ENCODE measurements at places on chromosomes 11 and 22.
A peak's percentile ranks its signal among the peaks of the same experiment; 100 is the strongest.

- no peak for DNase-seq
Observed at GRCh38 chr22:17866621-17867020, 92.4 kb upstream of the BID start.

GRCh38 chr11:20368438-20368837 is 4.9 kb downstream of the HTATIP2 start:
- peak; percentile 48 for DNase-seq

DNA sequence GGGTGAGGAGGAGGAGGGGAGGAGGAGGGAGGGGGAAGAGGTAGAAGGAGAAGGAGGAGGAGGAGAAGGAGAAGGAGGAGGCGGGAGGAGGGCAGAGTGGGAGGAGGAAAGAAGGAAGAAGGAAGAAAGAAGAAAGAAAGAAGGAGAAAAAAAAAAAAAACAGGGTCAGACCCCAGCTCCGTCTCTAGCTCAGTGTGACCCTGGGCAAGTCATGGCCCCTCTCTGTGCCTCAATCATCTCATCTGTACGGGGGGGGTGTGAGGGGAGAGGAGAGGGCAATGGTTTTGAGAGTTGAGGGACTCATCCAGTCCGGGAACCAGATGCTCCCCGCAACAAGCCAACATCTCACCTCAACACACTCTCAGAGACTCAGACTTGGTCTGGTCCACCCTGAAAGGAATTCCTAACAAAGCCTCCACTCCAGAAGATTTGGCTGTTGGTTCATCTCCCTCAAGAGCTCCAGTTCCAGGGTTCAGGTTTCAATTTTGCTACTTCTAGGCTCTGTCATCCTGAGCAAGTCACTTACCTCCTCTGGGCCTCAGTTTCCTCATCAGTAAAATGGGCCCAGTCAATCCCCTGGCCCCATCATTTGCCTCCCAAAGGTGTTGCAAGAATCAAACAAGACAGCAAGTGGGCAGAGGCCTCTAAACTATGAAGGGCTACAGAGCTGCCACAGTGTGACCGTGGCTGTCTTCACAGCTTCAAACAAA is 7.7 kb downstream of the CARD10 start:
- DNase-seq: no peak

DNA sequence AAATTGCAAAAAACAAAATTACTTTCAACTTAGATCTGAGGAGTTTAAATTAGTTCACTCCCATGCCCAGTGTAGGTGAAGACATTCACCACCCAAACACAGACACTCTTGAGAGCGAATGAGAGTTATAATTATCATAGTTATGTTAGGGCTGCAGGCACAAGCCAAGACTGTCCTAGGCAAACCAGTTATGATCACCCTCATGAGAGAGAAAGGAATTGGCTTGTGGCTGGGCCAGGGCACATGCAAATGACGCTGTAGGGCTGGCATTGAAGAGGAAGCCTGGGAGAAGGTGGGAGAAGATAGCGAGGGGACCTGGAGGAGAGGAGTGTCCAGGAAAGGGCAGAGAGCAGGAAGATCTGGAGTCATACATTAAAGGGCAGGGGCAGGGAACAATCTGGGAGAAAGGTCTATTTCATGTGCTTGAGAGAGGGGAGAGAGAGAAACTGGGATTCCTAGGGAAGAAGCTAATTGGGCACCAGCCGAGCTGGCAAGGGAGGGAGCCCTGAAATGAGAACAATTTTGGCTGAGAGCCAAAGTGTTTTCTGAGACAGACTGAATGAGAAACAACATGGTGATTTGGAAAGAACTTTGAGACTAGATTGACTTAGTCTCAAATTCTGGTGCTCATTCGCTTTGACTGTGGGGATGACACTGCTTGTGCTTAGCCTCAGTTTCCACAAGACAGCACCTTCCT is 279.9 kb downstream of the KIRREL3 start:
- DNase-seq: no peak

GRCh38 chr11:113376156-113376555 is 11.4 kb upstream of the ANKK1 start:
- no peak for DNase-seq

GRCh38 chr22:45863981-45864751 is 112.8 kb downstream of the WNT7B start:
- DNase-seq: peak; percentile 66

DNA sequence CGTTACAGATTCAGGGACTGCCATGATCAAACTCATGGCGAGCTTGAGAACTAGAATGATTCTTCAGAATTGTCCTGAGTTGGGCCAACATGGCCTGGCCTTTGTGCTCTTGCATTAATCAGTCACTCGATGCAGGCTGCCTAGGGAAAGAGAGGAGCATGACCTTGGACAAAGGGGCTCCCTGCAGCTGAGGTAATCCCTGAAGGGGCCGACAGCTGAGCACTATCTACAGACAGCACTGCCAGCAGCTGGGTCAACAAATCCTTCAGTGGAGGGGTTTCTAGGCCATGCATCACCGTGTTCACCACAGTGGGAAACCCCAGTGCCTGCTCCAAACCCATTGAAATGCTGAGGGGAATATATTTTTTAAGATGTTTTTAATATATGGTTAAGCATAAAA is 159.5 kb upstream of the POU2AF2 start:
- DNase-seq: no peak

DNA sequence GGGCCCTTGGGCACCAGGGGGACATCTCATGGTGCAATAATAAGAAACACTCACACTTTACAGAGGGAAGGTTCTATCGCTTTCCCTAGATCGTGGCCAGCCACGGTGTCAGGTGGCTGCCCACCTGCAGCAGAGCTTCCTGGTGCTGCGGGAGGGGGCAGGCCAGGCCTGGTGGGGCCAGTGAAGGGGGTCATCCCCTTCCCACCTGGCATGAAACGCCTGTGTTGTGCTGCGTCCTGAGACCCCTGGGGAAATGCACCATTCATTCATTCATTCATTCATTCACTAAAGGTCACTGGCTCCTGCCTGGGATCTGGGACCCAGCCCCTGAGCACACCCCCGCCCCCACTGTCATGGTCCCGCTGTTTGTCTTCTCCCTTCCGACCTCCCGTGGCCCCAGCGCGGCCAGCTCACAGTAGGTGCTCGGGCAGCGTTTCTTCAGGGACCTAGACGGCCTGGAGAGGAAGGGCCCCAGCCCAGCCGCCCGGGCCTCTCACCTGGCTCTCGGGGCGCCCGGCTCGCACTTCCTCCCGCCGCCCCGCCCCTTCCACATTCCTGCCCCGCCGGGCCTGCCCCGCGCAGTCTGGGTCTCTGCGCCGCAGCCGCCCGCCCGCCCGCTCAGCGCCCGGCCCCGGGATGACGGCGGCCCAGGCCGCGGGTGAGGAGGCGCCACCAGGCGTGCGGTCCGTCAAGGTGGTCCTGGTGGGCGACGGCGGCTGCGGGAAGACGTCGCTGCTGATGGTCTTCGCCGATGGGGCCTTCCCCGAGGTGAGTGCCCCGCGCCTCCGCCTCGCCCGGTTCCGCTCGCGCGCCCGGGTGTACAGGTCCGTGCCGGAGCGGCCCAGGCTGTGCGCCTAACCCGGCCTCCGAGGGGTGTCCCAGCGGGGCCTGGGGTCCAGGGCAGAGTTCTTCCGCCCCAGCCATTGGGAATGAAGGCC is at the start of gene RHOD:
TSS of gene RHOD (plus strand) at position 581 of the 938 bp plus-strand sequence. CDS start at position 637, 56 bp downstream.
- no peak for DNase-seq

DNA sequence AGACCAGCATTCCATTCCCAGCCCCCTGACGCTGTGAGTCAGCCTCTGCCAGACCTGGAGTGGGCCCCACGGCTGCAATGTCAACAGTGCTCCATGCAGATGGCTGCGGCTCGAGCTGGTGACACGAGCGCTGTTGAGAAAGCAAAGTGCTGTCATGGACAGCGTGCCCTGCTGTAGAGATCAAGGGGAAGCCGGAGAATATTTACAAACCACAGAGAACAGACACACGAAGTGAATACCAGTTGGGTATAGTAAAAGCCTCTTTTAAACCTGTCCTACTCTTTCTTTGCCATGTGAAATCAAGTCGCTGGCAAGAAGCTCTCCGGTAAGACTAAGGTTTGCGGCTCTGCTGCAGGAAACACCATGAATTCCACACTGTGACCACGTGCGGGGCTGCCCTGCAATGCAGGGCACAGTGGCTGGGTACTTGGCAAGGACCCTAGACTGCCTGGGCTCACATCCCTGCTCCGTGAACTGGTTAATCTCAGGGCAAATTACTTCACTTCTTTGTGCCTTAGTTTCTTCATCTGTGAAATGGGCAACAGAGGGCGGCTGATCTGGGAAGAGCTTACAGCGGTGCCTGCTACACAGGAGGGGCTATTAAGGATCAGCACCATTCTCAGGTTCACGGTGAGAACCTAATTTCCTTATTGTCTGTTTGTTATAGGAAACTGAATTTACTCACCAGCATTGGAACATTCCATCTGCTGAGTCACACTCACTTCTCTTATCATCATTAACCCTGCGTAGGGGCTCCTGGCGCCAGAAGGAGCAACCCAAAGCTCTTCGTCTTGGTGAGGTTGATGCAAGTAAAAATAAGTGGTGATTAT is 27.8 kb upstream of the ELFN2 start:
- DNase-seq: peak; percentile 33

GRCh38 chr11:113721462-113722066 is 15.5 kb upstream of the TMPRSS5 start:
- no peak for DNase-seq

- DNase-seq: no peak
Observed at GRCh38 chr11:109958131-109958820, 134.9 kb upstream of the ZC3H12C start.

DNA sequence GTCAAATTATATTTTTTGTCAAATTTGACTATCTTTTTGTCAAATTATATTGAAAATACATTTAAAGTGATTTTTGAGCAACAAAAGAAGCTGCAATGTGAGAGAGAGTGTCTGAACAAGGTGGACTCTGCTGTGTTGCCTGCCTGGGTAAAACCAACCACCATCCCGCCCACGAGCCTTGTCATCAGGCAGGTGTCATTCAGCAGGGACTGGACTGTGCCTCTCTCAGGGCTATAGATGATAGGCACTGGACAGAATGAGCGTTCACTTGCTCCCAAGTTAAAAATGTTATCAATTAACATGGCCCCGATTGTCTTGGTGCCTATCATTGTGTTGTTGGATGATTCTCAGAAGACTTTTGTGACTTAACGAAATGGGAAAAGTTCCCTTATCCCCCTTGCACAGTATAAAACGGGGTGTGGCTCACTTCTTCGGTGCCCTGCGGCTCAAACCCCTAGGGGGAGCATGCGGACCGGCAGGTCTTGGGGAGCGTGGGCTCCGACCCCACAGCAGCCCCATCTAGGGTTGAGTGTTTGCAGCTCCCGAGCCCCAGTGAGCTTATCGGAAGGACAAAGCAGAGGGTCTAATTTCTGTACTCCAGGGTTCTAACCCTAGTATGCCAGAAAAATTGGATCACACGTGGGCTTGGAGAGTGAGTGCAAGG is 1.7 kb downstream of the APOL5 start:
- no peak for DNase-seq

DNA sequence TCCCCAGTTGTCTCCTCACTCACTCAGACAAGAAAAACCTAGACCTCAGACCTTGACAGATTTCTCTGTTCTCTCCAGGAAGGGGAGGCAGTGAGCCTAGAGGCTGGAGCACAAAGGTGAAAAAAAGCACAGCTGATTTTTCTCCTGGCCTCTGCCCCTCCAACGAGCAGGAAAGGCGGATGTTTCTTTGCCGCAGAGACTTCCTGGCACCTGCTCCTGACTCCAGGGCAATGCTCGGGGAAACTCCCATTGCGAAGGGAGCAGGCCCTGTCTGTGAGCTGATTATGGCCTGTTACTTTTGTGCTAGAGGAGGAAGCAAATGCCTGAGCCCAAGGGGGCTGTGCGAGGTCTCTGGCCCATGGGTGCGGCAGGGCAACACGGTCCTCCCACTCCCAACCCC is 25.4 kb downstream of the MS4A10 start:
- DNase-seq: no peak

- DNase-seq: no peak
Observed at GRCh38 chr11:92550411-92550810, 325.8 kb downstream of the FAT3 start.

- no peak for DNase-seq
Observed at GRCh38 chr11:79922641-79923040, 481.8 kb upstream of the TENM4 start.

- DNase-seq: no peak
Observed at GRCh38 chr22:40224702-40225101, 47.0 kb downstream of the TNRC6B start.

DNA sequence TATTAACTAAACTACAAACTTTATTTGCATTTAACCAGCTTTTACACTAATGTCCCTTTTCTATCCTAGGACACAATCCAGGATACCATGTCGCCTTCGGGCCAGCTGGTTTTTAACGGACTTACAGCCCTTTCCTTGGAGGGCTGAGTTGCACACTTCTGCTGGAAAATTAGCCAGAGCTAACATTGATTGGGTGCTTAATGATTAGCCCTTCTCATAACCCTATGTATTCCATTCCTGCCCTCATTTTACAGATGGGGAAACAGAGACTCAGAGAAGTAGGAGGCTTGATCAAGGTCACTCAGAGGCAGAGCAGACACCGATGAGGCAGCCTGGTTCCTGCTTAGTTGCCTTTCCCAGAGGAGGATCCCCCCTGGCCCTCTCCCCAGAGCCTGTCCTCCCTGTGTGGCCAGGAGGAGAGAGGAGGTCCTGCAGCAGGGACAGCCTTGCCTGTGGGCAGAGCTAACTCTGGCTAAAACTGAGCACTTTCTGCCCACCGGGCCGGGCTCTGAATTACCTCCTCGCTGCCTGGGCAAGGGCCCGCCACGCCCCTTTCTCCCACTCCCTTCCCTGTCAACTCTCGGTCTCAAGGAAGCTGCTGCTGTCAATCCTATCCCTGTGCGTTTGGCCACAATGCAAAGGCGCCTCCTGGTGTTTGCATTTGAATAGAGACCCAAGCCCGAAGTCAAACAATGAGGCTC is 59.6 kb upstream of the PAX6 start:
- no peak for DNase-seq

DNA sequence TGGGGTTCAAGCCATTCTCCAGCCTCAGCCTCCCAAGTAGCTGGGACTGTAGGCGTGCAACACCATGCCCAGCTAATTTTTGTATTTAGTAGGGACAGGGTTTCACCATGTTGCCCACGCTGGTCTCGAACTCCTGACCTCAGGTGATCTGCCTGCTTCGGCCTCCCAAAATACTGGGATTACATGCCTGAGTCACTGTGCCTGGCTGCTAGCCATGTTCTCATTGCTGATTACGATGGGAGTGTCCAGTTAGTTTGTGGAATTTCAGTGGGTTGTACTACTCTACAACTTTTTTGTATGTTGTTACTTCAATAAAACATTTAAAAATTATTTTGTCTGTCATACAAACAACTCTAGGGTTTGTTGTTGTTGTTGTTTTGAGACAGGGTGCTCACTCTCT is 4.8 kb upstream of the VPS11 start:
- peak; percentile 84 for DNase-seq

DNA sequence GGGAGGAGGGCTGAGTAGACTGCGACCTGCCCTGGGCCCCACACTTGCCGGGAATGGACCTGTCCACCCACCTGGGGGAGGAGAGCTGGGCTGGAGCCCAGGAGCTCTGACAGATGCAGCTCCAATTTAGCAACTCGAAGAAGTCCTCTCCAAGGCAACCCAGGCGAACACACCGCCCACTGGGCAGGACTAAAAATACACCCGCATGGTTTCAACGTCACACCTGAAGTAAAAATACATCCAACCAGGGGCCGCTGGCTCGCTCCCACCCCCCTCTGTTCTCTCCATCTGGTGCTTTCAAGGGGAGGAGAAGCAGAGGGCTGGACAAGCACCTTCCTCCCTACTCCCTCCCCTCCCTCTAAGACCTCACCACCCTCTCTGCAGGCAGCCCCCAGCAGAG is 119.9 kb downstream of the FEZ1 start:
- DNase-seq: no peak

Measured in hematopoietic multipotent progenitor cell treated with erythropoietin and hydrocortisone succinate and interleukin-3 and kit ligand, for 15 days (in vitro differentiated cells).